Heart left ventricle (tissue), 16 donors: ENCODE measurements at places on chromosomes 3 and 15. TPM values are rescaled to one million over a fixed set of nuclear protein-coding genes. Genes with fewer than 3 reads are reported as not detected.

MESP2 gene
- total RNA-seq, result not detected

GPR171 gene
- not detected for total RNA-seq

FGF7 gene
- total RNA-seq, result 24.5 TPM

ZIC1 gene
- not detected for total RNA-seq

STARD9 gene
- 7.1 TPM for total RNA-seq

GRCh38 chr3:140085001-140085400 is 150.0 kb downstream of the CLSTN2 start:
- DNase-seq, result no peak

DNA sequence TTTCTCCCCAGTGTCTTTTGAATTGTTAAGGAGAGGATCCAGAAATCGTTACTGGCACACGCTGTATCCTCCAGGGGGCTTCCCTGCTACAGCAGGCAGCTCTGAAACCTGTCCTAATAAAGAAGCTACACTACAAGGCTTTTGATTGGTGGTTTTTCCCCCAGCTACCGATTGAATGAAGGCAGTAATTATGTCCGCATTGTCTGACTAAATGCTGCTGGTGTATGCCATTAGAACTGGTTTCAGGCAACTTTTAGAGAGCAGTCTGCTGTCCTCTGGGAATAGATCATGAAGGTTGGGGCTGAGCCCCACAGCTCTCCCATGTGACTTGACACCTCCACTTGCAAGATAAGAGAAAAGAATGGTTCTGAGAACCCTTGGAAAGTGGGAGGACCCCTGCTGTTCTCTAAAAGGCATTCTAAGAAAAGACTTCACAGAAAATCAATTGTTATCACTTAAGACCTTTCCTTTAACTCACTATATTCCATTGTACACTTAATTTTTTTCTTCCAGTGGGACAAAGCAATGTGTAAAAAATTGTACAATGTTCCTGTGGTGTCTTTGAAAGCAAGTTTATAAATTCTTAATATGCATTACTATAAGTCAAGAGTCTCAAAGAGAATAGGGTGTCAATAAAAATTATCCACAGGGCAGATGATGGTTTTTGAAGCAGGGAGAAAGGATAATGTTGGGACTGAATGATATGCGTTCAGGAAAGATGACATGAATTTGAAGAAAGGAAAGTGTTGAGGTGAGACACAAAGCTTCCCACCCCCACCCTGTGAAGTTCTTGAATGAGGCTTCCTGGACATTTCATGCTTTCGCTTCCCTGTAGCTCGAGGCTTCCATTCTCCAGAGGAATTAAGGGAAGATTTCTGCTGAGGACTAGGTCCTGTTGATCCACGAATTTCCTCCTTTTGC is 53.0 kb upstream of the DAZL start:
- DNase-seq, result no peak

DNA sequence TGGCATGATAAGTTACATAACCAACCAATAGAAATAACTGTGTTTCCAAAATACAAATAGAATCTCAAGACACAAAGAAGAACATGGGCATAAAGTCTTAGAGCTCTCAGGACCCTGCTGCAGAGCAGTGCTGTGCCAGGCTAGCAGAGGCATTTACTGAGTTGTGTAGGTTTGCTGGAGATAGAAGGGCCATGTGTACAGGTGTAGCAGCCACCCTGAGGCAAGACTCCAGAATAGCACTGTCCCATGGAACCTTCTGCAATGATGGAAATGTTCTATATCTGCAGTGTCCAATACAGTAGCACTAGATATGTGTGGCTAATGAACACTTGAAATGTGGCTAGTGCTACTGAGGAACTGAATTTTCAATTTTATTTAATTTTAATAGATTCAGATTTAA is 267.0 kb upstream of the UMPS start:
- DNase-seq, result no peak

GRCh38 chr15:84761607-84762131 is 13.3 kb downstream of the ZNF592 start:
- no peak for DNase-seq

DNA sequence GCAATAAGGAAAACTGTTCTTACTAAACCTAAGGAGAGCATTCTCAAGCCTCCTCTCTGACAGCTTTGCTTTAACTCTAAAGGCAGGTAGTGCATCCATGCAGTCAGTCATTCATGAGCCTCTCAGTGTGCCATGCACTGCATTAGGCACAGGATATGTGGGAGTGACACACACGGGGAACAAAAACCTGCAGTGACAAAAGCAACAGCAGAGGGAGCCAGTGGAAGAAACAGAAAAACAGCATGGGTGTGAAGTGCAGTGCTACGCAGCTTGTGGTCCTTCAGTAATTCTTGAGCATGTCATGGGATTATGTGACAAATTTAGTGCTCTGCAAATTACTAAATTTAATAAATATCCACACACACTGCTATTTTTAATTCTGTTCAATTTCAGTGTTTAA is 230.7 kb downstream of the BBX start:
- DNase-seq, result peak; percentile 9

DNA sequence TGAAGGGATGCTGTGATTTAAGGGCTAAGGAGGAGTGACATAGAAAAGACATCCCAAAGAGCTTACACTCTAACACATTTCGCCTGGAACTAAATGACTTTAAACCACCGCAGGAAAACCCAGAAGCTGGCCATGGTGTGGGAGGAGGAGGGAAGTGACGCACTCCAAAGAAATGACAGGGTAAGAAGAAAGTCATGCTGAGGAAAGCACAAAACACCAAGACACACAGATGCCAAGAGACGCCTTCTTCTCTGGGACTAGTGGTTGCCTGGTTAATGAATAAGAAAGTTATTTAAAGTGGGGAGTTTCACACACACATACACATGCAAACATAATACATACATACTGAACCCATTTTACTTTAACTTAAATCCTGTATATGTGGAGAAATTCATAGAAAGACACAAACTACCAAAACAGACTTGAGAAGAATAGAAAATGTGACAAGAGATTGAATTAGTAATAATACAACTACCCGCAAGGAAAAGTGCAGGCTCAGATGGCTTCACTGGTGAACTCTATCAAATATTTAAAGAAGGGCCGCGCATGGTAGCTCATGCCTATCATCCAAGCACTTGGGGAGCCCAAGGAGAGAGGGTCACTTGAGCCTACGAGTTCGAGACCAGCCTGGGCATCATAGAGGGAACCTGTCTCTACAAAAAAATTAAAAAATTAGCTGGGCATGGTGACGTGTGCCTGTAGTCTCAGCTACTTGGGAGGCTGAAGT is 125.5 kb downstream of the NSMCE3 start:
- DNase-seq, result no peak
